ENCODE measurements at places on chromosomes 2 and 18.

GRCh38 chr2:239382384-239382880 is 18.4 kb downstream of the HDAC4 start:
- DNase-seq: no peak

GRCh38 chr2:72538486-72538885 is 287.3 kb downstream of the EXOC6B start:
- no peak for DNase-seq

DNA sequence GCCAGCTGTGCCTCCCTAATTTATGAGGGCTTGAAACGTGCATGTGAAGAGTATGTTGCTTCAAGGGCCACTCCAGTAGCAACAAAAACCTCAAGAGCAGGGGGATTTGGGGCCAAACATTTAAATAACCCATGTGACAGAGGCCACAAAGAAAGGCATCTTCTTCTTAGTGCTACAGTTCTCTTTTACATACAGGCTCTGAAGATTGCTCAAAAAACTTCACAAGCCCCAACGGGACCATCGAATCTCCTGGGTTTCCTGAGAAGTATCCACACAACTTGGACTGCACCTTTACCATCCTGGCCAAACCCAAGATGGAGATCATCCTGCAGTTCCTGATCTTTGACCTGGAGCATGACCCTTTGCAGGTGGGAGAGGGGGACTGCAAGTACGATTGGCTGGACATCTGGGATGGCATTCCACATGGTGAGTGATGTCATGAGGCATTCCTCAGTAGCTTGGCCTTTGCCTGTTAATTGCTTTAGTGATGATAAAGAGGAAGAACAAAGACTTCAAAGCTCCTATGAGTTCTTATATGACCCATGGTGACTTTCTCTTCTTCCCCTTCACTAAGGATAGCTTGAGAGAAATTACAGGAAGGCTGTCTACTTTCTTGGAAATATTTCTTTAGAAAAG is 40.1 kb downstream of the NRP2 start:
- no peak for DNase-seq

GRCh38 chr18:46301081-46301480 is 196.9 kb downstream of the HAUS1 start:
- DNase-seq: no peak

DNA sequence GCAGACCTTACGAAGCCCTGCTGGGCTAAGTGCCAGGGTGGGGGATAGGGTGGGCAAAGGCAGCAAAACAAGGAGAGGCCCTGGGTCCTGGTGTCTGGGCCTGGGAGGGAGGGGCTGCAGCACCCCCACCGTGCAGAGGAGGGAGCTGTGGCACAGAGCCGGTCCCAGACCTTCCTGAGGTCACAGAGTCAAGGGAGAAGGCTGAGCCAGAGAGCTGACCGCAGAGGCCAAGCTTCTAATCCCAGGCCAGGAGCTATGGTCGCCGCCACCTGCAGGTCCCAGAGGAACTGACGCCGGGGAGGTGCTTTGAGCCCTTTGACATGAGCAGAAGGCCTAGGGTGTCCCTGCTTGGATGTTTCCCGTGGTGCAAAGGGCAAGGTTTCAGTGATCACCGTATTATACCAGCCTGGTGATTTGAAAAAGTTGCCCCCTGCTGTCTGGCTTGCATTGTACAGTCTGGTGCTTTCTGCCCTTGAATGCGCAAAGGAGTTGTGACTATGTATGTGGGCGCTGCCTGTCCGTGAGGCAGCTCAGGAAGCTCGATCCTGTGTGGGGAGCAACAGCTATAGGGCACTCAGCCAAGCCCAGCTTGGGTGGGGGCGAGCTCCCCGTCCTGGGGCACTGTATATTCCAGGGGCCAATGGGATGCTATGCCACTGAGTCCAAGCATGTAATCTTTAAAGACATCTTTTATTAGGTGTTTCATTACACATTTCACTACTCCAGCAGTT is 44.3 kb downstream of the EDAR start:
- DNase-seq: no peak

GRCh38 chr2:105454801-105455485 is 56.1 kb upstream of the FHL2 start:
- peak; percentile 39 for DNase-seq

GRCh38 chr18:6242004-6242403 is 172.7 kb downstream of the L3MBTL4 start:
- no peak for DNase-seq

DNA sequence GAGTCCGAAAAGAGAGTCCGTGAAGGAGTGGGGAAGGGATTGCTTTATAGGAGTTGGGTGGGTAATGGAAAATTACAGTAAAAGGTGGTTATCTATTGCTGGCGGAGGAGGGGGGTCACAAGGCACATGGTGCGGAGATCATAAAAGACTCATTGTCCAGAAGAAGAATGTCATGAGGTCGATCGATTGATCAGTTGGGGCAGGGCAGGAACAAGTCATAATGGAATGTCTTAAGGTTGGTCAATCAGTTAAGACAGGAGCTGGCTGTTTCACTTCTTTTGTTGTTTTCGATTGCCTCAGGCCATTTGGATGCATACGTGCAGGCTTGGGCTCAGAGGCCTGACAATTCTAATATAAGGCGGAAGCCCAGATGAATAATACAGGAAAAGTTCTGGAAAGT is 473.0 kb upstream of the TNP1 start:
- no peak for DNase-seq

DNA sequence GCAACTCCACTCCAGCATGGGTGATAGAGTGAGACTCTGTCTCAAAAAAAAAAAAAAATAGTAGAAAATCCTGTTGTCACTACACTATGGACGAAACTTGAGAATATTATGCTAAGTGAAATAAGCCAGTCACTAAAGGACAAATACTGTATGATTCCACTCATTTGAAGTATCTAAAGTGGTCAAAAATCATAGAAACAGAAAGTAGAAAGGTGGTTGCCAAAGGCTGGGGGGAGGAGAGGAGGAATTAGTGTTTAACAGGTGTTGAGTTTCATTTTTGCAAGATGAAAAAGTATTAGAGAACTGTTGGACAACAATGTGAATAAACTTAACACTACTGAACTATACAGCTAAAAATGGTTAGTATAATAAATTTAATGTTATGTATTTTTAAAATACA is 18.8 kb upstream of the RMP24 start:
- DNase-seq: no peak

GRCh38 chr2:34317797-34318196 is 718.7 kb upstream of the FAM98A start:
- no peak for DNase-seq

DNA sequence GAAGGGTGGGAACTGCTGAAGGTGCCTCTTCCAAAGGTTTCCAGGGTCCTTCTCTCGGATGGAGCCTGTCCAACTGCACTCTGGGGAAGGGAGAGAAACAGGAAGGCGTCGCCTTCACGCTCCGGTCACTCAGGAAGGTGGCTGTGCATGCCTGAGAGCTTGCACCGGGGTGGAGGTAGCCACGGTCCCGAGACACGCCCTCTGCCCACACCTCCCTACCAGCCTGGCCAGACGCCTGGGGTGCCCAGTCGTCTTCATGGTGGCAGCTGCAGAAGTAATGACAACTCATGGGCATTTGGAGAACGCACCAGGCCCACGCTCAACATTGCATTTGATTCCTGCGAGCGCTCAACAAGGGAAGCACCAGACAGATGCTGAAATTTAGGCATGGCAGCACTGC is 59.9 kb downstream of the ADNP2 start:
- DNase-seq: no peak

DNA sequence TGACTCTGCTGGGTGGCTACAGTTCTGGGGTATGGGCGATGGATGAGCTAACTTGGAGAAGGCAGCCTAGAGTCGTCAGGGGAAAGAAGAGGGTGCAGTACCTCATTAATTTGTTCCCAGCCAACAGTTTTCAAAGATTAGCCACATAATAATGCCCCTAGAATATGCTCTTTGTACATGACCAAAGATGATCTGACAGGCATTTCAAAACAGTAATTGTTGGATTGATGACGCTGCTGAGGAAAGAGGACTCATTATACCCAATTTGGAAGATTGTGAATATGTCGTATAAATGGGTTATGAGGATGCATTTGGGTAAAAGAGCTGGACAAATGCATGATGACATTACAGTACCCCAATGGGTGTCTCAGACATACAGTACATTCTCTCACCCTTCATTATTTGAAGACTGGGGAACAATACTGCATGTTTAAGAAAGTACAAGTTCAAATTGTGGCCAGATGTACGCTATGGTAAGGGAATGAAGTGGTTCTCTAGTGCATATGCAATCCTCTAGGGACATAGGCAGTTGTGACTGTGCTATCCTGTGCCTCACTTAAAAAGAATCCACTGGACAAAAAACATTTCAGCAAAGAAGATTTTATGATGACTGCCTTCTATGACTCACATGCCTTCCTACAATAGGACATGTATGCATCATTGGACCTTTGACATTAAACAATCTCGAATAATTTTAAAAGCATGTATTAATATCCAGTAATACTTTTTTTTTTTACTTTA is 233.2 kb downstream of the CNTNAP5 start:
- no peak for DNase-seq

DNA sequence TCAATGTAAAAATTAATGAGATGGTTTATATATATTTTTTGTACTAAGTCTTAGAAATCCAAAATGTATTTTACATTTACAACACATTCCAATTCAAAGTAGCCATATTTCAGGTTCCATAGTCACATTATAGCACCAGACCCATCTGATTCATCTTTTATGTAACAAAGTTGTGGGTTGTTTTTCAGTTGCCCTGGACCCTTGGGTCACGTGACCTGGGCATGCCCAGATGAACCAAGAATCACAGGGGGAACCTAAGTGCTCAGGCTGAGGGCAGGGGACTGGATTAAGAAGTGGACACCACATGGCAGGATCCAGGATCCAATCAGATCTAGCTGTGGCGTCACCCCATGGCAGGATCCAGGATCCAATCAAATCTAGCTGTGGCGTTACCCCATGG is 44.9 kb upstream of the NDUFV2 start:
- no peak for DNase-seq

- DNase-seq: no peak
Measured at GRCh38 chr18:48481092-48481491, 57.7 kb upstream of the CTIF start.

- DNase-seq: no peak
Measured at GRCh38 chr2:42072349-42073118, 24.7 kb downstream of the PKDCC start.

GRCh38 chr18:72283148-72283925 is 260.8 kb downstream of the CBLN2 start:
- no peak for DNase-seq

GRCh38 chr2:191115391-191115790 is 35.4 kb downstream of the STAT4 start:
- no peak for DNase-seq

DNA sequence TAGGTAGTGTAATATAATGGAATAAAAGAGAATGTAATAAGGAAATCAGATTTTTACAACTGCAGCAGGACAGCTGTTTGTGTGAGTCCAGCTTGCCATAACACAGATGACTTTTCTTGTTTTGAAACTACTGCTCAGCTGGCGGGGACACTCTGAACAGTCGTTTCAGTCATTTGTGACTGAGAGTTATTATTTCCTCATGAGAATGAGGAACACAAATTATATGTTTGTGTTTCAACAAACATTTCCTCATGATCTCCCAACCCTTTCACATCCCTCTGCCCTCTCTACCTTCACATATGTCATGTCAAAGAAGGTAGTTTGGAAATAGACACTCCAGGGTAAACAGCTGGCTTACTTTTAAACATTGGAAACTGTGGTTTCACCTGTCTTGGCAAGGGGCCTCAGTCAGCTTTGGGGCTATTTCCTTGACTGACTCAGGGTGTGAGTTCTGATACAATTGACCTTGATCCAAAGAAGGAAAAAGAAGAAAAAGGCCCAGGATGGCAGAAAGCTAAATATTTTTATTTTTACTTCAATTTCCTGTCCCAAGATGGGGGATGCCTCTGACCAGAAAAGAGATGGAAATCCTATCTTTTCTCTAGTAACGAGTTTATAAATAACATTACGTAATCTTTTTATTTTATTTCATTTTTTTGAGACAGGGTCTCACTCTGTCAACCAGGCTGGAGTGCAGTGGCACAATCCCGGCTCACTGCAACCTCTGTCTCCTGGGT is 593 bp downstream of the SP140L start:
- DNase-seq: peak; percentile 18

- DNase-seq: no peak
Measured at GRCh38 chr2:224276251-224276650, 125.7 kb downstream of the FAM124B start.

- no peak for DNase-seq
Measured at GRCh38 chr2:240646900-240647502, 21.7 kb downstream of the GPR35 start.

DNA sequence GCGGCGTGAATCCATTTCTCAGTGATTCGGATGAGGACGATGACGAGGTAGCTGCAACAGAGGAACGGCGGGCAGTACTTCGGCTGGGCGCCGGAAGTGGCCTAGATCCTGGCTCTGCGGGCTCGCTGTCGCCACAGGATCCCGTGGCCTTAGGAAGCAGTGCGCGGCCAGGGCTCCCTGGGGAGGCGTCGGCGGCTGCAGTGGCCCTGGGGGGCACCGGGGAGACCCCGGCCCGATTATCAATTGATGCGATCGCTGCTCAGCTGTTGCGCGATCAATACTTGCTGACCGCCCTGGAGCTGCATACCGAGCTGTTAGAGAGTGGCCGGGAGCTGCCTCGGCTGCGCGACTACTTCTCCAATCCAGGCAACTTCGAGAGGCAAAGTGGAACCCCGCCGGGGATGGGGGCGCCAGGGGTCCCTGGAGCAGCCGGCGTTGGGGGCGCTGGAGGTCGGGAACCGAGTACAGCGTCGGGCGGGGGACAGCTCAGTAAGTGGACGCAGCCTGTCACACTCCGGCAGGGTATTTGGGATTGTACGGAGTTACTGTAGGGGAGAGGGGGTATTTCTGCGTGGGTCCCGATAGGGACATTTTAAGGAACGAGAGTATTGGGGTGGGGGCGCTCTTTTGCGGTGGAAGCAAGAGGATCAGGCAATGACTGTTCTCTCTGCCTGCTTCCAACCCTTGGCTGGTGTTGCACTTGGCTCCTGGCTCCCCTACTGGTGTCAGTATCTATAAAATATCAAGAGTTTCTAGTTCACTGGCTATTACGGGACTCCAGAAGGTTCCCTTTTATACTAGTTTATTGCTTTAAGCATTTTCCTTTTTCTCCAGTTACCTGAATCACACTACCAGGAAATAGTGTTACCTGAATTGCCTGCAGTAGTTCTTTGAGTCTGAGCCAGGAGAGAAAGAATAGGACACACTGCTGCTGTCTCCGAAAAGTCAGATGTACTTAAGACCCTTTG is 772 bp downstream of the RELCH start:
- peak; percentile 40 for DNase-seq

DNA sequence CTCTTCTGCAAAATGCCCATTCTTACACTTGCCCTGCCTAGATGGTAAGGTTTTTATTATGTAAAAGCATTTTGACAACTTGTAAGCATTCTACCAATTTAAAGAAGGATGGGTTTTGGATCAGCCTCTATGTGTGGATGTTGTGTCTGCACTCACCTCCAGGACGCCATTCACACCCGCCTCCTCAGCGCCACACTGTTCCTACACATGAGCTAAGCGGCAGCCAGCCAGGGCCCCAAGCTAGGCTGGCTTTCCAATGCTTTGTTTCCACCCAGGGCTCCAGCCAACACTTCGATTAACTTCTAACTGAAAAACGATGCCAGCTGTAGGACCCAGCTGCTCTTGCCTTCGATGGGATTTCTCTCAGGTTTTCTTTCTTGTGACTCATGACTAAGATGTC is 73.3 kb upstream of the FZD7 start:
- no peak for DNase-seq

Measured in AML-193 (cell line).